ENCODE measurements at places on chromosomes 12 and 14. TPM values are rescaled to one million over a fixed set of nuclear protein-coding genes. Genes with fewer than 3 reads are reported as not detected.

Gene DCN
- 74.9 TPM for polyA plus RNA-seq

Gene PLBD1
- polyA plus RNA-seq: 4.5 TPM

Gene MYO1H
- polyA plus RNA-seq: not detected

Gene SDR39U1
- polyA plus RNA-seq: 34.9 TPM

Gene CRIP2
- polyA plus RNA-seq: 40.0 TPM

DNA sequence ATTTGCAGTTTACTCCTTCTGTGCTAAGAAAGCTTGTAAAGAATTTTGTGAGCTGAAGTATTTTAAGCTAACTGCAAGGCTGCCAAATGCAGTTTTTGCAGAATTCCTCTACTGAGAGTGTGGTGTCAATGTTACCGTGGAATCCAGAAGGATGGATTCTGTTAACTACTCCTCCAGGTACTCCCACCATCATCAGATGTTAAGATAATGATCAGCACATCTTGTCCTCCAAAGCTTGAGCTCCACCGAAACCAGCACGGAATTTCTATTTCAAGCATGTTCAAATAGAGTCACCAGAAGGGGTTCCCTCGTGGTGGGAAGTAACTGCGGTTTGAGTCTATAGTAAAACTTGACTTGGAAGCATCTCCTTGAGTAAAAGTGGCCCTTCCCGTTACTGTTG, 64.3 kb upstream of the CDKN3 start:
- DNase-seq: no peak

DNA sequence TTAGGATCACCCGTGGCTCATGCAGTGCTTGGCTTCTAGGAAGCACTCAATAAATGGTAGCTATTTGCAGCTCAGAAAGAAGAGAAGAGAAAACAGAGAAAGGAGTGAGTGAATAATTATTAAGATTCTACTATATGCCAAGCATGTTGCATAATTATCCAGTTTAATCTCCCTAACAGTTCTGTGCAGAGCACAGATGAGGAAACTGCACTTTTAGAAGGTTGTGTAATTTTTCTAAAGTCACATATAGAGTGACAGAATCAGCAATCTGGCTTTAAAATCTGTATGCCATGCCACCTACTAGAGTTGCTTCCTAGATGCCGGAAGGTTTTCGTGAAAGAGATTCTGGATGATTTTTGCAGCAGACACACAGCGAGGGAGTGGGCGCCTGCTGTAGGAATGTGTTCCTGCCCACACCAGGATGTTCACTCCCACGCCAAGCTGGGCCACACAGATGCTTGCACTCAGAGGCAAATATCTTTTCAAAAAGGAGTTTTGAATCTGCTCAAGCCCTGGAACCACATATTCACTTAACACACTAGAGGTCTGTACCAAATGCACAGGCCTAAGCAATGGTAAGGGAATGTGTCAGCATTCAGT, 50.2 kb upstream of the SMCO2 start:
- no peak for DNase-seq

GRCh38 chr14:20356422-20356821, 13.0 kb downstream of the PARP2 start:
- DNase-seq: no peak

GRCh38 chr14:77498120-77498979, at the start of gene ISM2:
Gene ISM2, minus strand, starts transcription at chr14:77498816. Its CDS starts 23 bp downstream, at chr14:77498793.
- no peak for DNase-seq

GRCh38 chr14:96207686-96208085, 3.0 kb downstream of the BDKRB2 start:
- DNase-seq: no peak

GRCh38 chr12:50188241-50188781, 21.1 kb upstream of the CERS5 start:
- no peak for DNase-seq

GRCh38 chr12:81692008-81692407, 67.1 kb downstream of the PPFIA2 start:
- no peak for DNase-seq

DNA sequence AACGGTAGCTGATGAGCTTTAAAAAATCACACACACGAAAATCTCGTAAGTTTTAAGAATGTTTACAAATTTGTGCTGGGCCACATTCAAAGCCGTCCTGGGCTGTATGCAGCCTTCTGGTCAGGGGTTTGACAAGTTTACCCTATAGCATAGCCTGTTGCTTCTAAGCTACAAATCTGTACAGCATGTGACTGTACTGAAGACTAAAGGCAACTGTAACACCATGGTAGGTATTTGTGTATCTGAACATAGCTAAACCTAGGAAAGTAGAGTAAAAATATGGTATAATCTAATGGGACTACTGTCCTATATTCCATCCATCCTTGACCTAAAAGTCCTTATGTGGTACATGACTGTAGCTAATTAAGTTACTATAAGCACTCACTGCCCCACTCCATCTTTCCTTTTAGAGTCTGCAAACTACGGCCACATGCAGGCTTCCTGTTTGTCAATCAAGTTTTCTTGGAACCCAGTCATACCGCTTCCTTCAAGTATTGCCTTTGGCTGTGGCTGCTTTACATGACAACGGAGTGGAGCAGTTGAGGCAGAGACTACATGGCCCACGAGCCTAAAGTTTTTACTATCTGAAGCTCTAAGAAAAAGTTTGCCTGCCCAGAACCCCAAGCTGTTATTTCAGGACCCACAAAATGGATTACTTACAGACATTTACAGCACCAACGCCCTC, 18.5 kb downstream of the KRT7 start:
- DNase-seq: no peak

DNA sequence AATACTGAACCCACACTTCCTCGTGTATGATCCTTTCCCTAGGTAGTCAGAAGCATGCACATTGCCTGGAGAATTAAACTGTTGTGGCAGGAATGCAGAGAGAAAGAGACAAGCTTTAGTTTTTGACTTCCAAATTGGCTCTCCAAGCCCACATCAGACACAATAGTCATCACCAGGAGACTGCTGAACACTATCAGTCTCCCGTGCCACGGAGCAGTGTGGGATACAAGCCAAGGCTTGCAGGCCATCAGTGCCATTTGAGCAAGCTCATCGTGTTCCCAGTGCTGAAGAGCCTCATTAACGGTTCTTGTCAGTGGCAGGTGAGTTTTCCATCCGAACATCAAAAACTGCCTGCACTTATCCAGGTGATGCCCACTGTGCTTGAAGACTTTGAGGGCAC, 410.8 kb downstream of the NAV3 start:
- no peak for DNase-seq
